ENCODE measurements at places on chromosomes 3 and 15.

- DNase-seq: no peak
Observed at GRCh38 chr3:145219355-145220235, 941.4 kb downstream of the PLOD2 start.

DNA sequence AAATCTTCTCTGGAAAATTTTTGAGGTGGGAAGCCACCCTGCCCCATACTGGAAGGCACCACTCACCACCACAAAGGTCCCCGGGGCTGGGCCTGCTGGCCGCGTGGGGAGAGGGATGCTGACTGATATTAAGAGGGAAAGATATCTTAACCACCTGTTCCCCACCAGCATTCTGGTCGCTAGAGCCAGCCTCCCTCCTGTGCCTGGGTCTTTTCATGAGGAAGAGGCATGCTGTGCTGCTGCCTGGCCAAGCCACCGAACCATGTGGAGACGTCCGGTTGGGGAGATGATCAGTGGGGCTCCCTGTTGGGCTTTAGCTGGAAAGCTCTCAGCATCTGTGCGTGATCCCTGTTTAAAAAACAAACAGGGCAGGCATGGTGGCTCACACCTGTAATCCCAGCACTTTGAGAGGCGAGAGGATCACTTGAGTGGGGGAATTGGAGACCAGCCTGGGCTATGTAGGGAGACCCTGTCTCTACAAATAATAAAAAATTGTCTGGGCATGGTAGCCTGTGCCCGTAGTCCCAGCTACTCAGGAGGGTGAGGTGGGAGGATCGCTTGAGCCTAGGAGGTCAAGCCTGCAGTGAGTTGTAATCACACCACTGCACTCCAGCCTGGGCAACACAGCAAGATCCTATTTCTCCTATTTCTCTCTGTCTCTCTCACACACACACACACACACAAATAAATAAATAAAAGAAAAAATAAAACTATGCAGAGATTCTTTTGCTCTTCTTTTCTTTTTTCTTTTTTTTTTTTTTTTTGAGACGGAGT is 1.0 kb downstream of the KLHL18 start:
- no peak for DNase-seq

- no peak for DNase-seq
Observed at GRCh38 chr3:170903123-170903522, 5.3 kb downstream of the EIF5A2 start.

- no peak for DNase-seq
Observed at GRCh38 chr3:144516026-144516425, 544.4 kb downstream of the DIPK2A start.

DNA sequence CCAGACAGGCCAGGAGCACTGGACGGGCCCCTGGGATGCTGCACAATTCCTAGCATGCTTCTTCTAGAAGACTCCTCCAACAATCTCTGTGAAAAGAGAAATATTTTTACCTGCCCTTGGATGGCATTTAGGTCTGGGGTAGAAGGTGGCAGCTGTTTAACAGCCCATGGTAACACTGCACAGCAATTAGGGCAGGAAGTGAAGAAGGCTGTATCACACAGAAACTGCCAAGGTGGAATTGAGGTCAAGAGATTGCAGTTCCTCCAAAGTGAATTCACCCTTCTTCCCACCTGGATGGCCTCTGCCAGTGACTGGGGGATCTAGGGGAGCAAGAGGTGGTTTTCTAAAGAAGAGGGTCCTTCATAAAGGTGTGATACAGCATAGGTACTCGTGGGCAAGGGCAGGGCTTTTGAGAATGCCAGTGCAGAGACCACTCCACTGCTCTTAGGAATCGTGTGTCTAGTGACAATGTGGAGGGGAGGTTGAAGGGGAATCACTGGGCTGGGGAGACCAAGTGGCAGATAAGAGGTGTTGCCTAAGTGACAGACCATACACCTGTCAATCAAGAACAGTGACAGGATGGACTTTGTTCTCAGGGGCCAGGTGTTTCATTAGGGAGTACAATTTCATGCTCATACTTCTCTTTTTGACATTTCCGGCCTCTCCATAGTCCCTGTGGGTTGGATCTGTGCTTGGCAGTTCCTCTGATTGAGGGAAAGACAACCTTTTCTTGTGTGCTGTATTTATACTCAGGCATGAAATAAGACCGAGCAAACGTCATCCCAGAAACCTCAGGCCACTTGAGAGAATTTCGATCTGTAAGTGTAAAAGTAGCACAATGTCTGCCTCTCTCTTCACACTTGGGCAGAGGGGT is 83.5 kb upstream of the BCL6 start:
- DNase-seq: peak; percentile 43

- DNase-seq: no peak
Observed at GRCh38 chr3:129226374-129226773, 23.0 kb upstream of the COPG1 start.

GRCh38 chr3:173977747-173978146 is 580.2 kb downstream of the NLGN1 start:
- no peak for DNase-seq

- no peak for DNase-seq
Observed at GRCh38 chr3:78176869-78177268, 1137.0 kb downstream of the ROBO2 start.

- no peak for DNase-seq
Observed at GRCh38 chr3:177810162-177810623, 612.9 kb upstream of the TBL1XR1 start.

DNA sequence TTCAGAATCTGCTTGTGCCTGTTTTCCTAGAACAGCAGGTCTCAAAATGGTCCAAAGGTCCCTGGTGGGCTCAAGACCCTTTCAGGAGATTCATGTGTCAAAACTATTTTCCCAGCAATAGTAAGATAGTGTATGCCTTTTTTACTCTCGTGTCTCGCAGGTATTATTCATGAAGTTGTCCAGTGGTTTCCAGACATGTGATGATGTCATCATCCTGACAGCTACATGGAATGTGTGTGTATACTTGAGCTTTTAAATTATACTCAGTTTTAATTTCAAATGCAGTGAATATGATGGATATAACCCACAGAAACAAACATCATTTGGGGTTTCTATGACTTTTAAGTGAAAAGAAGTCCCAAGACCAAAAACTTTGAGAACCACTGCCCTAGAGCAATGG is 288.6 kb downstream of the NTRK3 start:
- no peak for DNase-seq

DNA sequence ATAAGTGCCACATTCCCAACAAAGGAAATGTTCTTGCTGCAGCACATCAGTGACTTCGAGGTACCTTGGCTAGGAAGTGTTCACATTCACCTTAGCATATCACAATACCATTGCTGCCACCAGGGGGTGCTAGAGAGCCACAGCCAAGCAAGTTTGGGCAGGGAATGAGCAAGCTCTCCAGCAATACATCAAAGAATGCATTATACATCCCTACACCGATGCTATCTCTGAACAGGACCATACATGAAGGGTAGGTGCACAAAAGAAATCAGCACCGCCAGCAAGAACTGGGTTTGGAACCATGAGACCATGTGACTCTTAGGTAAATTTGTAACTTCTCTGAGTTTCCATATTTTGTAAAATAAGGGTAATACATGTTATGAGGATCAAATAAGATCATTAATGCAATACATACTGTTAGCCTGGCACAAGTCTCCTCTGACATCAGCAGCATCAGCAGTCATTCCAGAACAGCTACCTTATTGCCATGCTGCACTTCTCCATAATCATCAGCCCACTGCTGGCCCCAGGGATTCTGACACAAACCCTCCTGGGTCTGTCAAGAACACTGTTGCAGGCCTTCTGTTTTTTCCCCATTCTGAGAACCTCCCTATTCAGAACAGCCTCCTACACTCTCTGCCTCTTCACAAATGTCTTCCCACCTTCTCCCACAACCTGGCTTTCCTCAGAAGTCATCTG is 37.5 kb downstream of the RYK start:
- DNase-seq: peak; percentile 77

DNA sequence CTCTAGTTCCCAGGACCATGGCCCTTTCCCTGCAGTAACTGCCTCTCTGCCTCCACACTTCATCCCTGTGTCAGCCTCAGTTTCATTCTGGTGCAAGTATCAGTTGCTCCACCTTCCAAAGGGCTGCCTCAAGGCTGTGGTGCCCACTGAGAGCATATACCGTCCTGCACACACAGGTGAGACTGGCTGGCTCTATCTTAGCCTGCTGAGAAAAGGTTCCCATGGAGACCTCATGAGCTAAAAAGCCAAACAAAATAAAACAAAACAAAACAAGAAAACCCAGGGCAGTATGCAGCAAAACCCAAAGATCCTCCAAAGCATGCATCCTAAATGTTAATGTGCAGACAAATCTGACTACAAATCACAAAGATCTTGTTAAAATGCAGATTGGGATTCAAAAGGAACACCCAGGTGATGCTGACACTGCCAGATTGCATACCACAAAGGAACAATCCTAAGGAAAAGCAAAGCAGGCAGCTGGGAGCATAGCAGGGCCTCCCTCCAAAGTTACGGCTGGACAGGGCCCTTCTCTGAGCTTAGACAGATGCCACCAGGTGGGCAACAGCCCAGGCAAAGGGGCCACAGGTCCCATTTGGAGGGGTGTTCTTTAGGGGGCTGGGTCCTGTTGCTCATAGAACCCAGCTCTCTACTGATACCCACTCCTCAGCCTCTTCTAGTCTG is 76.3 kb upstream of the SLCO2A1 start:
- no peak for DNase-seq

DNA sequence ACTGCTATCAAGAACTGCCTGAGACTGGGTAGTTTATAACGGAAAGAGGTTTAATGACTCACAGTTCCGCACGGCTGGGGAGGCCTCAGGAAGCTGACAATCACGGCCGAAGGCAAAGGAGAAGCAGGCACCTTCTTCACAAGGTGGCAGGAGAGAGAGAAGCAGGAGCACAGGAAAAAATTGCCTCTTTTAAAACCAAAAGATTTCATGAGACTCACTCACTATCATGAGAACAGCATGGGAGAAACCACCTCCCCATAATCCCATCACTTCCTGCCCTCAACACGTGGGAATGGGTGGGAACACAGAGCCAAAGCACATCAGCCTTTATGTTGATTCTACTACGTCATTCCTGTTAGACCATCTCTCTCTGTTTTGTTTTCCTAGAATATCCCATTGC is 650.9 kb upstream of the SEMA6D start:
- DNase-seq: no peak

GRCh38 chr15:80563372-80563997 is 131.6 kb upstream of the ABHD17C start:
- no peak for DNase-seq

DNA sequence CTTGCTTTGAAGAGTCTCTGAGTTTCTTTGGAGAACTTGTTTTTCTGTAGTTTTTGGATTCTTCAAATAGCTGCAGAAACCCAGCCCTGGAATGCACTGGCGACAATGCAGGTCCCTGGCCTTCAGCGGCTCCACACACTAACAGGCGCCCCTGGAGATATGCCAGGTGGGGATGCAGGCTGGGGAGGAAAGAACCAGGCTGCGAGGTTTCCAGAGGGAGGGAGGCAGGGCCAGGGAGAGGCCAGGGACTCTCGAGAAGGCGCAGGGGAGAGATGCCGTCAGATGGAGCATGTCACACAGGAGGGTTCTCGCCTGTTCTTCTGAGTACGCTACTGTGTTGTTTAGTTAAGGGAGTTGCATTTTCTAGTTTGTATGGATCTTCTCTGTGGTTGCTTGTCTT is 283.1 kb downstream of the GABRG3 start:
- DNase-seq: no peak

DNA sequence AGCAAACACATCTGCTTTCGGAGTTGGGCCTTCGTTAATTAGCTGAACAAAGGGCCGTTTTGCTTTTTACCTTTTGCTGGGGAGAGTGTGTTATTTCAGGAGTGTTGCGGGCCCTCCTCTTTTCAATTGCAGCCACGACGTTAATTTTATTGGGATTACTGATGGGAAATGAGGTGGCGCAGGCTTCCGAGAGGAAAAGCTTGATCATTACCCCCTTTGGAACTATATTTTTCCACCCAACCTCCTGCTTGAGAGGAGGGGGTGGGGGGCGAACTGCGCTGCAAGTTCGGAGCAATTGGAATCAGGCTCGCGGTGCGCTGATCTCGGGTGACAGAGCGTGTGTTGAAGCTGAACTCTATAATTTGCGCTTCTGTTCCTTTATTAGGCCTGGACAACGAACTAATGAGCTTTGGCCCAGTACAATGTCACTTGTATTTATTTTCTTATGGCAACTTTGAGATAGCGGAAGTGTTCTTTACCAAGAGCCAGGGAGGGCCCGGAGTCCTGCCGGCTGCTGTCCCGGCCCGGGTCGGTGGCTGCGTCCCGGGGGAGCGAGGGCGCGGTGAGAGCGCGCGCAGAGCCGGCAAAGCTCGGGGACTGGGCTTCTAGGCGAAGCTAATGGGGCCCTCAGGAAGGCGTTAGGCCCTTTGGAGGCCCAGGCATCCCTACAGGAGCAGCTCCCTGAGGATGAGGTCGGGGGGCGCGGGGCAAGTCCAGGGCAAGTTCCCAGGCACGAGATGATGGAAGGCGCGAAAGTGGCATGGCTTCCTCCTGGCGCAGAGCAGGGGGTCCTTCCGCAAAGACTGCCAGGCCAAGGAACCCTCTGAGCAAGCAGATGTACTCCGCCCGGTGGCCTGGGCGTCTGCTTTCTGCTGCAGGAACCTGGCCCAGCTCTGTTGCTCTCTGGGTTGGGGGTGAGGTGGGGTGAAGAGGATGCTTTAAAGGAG is 12.9 kb downstream of the NR2F2 start:
- DNase-seq: no peak

GRCh38 chr3:53526704-53527055 is 32.3 kb downstream of the CACNA1D start:
- DNase-seq: no peak

DNA sequence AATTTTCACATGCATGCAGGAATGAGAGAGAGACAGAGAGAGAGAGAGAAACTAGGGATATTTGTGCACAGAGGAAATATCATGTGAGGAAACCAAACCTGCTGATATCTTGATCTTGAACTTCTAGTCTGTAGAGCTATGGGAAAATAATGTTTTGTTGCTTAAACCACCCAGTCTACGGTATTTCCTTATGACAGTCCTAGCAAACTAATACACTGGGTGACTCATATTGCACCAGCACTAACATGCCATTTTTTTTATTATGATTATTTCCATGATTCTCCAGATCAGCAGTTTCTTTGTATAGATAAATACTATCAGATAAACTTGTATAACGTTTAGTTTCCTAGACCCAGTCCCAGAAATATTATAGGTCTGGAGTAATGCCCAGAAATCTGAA is 1259.0 kb downstream of the ZPLD1 start:
- DNase-seq: no peak

Data from CD4-positive, alpha-beta T cell (primary cell).